ENCODE measurements at places on chromosomes 5 and 9.

GRCh38 chr5:172902497-172903472, 56.4 kb upstream of the RPL26L1 start:
- no peak for DNase-seq

DNA sequence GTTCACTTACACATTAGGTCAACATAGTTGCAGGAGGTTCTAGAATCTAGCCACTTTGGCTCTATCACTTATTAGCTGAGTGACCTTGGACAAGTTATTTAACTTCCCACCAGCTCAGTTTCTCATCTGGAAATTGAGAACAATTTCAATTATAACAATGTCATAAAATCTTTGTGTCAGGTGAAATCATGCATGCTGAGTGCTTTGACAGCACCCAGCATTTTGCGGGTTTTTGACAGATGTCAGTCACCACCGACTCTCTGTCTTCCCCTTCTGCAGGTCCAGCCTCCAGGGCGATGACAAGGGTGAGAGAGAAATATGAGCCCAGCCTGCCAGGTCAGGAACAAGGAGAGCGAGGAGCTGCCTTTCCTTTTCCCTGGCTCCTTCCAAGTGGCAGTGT, 107.1 kb upstream of the TAS2R1 start:
- no peak for DNase-seq

- DNase-seq, result no peak
Observed at GRCh38 chr9:5321058-5321457, 16.5 kb upstream of the RLN2 start.

DNA sequence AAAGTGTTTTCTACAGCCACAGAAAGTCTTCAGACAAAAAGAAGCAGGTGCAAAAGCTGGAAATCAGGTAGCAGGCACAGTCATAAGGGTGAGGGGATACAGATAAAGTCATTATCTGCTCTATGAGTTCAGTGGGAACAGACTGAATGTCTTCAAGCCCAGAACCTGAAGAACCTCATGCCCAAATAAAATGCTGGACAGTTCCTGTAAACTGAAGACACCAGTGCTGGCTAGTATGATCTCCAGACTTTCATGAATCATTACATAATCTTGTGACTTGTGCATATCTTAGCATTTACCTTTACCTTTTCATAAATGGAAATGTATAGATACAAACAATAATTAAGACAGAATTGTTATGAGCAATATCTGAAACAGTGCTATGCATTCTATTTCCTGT, 728.7 kb downstream of the DNAH5 start:
- no peak for DNase-seq

DNA sequence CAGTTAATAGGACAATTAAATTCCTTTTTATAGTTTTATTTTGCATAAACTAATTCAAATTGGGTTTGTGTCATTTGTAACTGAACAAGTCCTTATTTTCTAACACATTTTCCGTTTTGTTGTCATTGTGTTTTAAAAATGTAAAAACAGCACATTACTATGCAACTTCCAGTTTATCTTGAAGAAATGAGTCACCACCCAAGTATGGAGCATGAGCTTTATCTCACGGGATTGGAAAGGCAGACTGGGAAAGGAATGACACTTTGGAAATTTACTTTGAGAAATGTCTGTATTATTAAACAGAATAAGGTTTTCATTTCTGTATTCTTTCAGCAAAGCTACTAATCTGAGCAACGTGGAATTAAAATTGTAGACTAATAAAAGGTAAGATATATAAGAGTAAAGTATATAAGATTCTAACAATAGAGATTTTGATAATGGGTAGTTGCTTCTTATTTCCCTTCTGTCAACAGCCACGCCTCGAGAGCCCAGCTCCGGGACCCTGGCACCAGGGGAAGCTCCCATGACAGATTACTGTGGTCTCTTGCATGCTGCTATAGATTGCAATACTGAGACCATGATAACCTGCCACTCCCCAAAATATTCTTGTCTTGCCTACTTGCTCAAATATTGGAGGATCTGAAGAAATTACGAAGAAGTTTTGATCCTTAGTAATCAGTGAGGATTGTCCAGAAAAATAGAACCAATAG, 433.1 kb downstream of the CHSY3 start:
- no peak for DNase-seq

GRCh38 chr9:38127271-38127839, 58.3 kb upstream of the SHB start:
- no peak for DNase-seq

DNA sequence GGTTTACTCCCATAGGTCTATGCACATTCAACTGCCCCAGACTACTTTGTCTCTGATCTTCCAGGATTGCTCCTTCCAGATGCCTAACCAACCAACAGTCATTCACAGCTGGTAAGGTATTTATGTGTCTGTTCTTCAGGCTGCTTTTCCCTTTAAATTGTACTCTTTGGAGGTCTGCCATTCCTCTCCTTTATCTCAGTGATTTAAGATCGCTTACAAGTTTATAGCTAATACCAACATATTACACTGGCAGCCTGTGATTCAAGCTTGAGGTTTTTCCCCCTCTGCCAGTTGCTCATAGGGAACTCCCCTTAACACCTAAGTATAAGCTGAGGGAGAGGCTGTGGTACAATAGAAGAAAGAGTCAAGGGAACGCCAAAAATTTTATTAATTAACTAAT, 711.7 kb upstream of the EDIL3 start:
- DNase-seq, result no peak

GRCh38 chr9:93120846-93121315, 13.2 kb downstream of the NINJ1 start:
- DNase-seq, result no peak

DNA sequence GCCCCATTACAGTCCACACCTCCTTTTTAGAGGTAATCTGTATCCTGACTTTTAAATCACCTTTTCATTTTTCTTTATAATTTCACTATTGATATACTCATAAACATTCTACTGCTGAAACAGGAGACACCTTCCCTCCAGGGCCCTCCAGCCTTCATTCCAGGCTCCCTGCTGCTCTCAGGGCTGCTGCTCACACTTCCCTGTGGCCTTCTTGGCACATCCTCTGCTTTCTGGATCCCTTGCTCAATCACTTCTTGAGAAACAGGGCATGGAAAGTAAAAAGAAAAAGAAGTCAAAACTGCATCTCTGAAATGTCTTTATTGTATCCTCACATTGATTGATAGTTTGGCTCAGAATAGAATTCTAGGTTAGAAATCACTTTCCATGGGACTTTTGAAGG, 19.3 kb upstream of the WNT8A start:
- no peak for DNase-seq

- no peak for DNase-seq
Observed at GRCh38 chr9:107562798-107563197, 73.2 kb upstream of the KLF4 start.

DNA sequence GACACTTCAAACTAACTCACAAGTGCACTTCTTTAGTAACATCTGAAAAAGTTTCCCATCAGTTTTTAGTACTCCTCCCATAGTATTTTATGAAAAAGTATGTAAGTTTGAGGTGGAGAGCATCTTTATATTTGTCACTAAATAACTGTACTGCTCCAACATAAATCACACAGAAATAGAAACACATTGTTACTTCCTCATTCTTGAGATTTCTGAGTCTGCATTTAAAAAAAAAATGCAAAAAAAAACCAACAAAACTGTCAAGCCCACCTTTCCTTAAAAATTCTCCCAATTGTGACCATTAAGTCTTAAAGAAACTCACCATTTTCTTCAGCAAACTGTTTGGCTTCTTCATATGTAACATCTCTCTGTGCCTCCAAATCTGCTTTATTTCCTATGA, 18.7 kb downstream of the RAB14 start:
- no peak for DNase-seq

GRCh38 chr5:55021821-55022220, 2.2 kb upstream of the GZMK start:
- no peak for DNase-seq

GRCh38 chr9:2876320-2876719, 32.4 kb upstream of the PUM3 start:
- DNase-seq, result no peak

GRCh38 chr9:78422309-78422708, 125.4 kb downstream of the PSAT1 start:
- no peak for DNase-seq

GRCh38 chr5:170536525-170536924, 32.7 kb downstream of the KCNIP1 start:
- no peak for DNase-seq

GRCh38 chr5:172648755-172649154, 7.7 kb downstream of the NEURL1B start:
- no peak for DNase-seq

DNA sequence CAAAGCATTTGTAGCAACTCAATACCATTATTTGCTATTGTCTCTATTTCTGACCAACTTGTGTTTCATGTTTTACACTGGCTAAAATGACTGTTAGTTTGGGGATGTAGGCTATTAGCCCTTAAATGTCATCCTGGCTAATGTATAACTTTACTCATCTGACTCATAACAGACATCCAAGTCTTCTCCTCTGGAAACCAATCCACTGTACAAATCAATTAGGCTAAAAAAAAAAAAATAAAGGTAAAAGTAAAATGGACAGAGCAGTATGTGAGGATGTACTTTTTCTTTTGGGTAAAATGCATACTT, 20.6 kb downstream of the MEGF9 start:
- no peak for DNase-seq

DNA sequence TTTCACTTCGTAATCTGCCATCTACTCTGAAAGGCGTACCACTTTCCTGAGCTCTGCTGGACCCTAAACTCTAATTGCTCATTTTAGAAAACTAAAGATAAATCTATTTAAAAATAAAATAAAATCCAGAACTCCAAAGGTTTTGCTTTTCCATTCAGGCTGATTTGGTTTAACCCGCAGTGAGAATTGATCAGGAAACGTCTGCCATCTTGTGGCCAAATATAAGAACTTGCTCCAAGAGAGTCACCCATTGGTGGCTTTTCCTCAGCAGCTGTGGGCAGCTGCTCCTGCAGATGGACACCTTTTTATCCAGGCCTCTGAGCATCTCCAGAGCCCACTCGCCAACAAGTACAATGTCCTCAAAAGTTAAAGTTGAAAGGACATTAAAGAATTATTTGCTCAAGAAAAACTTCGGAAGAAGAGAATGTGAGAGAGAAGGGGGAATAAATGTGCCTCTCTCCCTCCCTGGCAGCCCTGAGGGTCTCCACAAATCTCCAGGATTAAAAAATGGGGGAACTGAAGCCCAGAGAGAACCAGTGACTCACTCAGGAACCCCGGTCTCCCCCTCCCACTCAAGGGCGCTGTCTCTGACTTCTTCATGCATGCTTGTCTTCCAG, 4.1 kb downstream of the SAXO1 start:
- no peak for DNase-seq

- no peak for DNase-seq
Observed at GRCh38 chr5:1463326-1464095, 18.3 kb upstream of the SLC6A3 start.

- no peak for DNase-seq
Observed at GRCh38 chr9:94952565-94953373, 226.3 kb downstream of the AOPEP start.
